Urinary bladder (tissue), 4 donors: ENCODE measurements at places on chromosomes 7 and 10.

DNA sequence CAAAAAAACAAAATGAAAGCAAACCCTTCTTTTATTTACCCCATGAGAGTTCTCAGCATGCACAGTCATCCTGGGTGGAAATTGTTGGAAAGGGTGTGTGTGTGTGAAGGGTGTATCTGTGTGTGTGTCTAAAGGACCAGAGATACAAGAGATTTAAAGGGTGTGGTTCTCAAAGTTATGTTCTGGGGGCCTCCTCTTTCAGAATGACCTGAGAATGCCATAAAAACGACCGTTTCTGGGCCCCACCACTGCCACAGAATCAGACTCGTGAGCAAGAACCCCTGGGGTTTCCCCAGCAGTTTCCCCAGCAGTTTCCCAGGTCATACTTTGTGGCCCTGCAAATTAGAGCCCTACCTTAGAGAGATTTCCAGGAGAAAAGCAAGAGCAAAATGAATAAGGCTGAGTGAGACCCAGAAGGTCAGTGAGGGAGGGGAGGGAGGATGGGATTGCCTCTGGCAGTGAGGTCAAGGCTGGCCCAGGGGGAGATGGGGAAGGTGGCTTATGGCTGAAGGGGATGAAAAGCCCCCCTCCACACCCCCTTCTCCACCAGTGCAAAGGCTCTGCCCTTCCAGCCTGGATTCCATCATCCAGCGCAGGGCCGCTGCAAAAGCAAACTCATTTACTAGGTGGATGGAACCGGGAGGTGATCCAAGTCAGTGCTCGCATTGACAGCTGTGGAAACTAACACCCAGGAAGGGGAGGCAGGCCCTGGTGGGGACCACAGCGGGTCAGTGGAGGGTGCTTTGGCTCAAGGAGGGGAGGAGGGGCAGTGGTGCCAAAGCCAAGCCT is 10.2 kb downstream of the PYROXD2 start:
- no peak for DNase-seq

GRCh38 chr10:114565066-114565465 is 93.0 kb downstream of the ABLIM1 start:
- no peak for DNase-seq

- no peak for DNase-seq
These were observed 40.1 kb downstream of the HHEX start for GRCh38 chr10:92729886-92730285.

DNA sequence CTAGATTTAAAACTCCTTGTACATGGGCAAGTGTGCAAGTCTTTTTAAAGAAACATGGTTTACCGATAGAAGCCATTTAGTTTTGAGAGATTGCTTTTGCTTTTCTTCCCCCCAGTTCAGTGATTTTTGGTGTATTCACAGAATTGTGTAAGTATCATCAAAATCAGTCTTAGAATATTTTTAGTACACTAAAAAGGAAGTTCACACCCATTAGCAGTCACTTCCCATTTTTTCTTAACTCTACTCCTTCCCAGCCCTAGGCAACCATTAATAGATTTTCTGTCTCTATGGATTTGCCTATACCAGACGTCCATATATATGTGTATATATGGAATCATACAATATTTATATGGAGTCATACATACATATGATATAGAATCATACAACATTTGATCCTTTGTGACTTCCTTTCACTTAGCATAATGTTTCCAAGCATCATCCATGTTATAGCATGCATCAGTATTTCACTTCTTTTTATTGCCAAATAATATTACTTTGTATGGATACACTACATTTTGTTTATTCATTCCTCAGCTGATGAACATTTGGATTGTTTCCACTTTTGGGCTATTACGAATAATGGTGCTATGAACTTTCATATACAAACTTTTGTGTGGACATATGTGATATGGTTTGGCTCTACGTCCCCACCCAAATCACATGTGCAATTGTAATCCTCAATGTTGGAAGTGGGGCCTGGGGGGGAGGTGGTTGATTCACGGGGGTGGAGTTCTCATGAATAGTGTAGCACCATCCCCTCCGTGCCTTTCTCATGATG is 16.5 kb upstream of the ARL4A start:
- no peak for DNase-seq

DNA sequence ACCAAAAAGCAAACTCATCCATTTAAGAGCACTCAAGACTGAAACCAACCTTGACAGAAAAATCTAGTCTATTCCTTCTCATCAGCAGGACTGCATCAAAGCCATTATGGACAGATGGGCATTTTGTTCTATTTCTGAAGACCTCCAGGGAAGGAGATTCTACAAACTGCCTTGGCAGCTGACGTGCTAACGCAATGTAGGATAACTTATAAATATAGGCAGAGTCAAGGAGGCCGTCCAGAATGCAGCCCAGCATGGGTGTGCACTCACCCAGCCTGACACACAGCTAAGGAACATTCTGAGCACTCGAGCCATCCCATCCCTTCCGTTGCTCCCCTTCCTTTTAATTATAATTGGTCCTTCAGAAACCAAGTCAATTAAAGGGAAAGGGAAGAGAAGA is 25.3 kb upstream of the NEBL start:
- no peak for DNase-seq

GRCh38 chr7:1413936-1414639 is 45.2 kb downstream of the MICALL2 start:
- DNase-seq: no peak

- DNase-seq: no peak
These were observed 130.0 kb upstream of the LRRTM3 start for GRCh38 chr10:66795866-66796265.

DNA sequence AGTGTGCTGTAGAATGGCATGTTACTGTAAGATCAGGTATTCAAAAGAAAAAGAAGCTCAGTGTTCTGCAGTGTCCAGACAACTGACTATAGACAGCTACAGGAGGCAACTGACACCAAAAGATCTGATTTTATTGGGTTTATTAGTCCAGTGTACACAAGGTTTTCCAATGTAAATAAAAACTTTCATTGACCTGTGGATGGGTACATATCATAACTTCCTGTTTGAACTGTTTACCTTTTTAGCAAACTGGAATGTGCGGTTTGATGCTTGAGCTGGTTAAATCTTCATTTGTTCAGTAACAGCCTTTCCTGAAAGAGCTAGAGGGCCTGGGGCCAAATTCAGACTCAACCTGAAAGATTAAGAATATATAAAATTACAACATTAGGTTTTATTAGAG is 172.6 kb upstream of the SP8 start:
- DNase-seq: no peak

- no peak for DNase-seq
These were observed 23.0 kb downstream of the BZW2 start for GRCh38 chr7:16668978-16669377.

- peak; percentile 13 for DNase-seq
These were observed 50.4 kb downstream of the DNAJB6 start for GRCh38 chr7:157386979-157387800.

GRCh38 chr10:102112210-102112817 is 7.9 kb downstream of the LDB1 start:
- DNase-seq: no peak

DNA sequence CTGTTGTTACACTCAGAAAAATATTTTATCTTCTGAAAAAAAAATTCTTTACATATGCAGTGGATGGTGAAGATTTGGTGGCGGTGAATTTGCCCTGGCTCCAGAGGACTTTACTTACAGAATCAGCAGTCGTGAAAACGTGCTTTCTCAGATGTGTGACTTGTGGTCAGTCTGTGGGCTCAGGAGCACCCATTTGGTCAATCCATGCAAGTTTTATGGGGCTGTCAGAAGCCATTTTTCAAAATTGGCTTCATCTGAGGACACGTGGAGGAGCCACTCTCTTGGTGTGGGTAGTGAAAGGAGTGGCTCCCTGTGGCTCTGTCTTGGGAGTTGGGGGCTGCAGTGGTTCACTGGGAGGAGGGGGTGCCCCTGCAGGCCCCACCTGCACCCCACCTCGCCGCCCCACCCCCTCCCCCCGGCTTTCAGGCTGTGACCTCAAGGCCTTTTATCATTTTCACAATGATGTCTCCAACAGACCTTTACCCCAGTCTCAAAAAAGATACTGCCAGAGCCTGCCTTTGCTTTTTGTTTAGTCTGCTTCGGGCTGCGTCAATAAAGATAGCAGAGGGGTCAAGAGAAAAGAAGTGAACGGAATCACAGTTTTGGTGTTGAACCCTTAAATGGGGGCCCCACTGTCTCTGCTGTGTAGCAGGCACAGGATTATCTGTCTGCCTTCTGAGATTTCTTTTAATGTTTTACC is 137.4 kb downstream of the MGMT start:
- DNase-seq: no peak

DNA sequence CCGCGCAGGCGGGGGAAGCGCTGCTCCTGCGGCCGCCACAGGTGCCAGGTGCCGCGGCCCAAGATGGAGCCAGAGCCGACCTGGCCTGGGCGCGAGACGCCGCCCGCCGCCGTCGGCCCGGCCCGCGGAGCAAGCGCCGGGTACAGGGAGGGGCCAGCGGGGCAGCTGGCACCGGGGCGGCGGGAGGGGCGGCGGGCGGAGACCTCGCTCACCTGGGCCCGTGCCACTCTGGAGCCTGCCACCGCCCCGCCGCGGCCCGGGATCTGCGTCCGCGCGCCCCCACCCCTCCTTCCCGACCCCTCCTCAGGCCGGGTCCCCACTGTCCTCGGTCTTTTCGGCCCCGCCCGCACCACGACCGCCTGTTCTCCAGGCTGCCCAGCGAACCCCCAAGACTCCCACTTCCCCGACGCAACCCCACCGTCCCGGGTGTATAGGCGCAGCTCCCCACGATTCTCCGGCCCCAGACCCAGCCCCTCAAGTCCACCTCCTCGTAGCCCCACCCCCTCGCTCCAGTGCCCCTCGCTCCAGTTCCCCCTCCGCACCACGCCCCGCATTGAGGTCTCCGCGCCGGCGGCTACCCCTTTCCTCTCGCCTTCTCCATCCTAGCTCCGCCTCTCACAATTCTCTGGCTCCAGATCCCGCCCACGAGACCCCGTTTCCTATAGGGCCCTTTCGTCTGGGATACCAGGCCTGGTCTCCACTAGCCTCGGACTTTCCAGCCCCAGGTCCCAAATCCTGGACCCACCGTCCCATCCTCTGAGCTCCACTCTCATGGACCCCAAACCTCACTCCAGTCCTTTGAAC is at the start of gene GPRIN2:
Gene GPRIN2, minus strand, starts transcription at position 144 of the 804 bp plus-strand sequence. CDS start 5,922 bp downstream, outside the sequence.
- DNase-seq: no peak

GRCh38 chr10:119826771-119827170 is 45.9 kb downstream of the MCMBP start:
- DNase-seq: no peak

DNA sequence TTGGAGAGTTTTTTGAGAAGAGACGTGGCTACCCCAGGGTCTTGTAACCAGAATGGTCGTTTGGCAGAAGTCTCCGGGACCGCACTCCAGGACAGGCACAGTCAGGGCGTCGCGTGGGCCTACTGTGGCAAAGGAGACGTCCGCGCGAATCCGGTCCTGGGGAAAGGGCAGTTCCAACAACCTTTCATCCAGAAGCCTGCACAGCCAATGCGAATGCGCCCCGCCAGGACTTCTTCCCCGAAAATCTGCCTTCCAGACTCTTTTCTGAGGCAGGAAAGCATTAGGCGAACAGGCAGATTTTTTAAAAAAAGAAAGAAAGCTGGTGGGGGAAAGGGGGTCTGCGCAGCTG is 2.0 kb downstream of the HPSE2 start:
- DNase-seq: no peak

DNA sequence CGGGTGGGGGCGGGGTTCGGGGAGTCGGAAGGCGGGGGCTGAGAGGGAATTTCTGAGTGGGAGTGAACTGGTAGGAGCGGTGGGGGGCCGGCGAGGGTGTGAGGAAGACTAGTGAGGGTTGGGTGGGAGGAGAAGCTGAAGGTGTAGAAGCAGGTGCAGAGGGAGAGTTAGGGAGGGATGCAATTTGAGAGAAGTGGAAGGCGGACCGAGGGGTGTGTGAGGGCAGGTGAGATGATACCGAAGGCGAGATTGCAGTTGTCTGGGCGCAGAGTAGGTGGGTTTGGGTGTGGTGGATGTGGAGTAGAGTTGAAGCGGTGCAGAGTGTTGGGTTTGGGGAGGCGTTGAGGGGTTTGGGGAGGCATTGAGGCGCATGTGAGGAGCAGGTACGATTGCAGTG is 643 bp downstream of the KAT6B start:
- DNase-seq: no peak

- no peak for DNase-seq
These were observed 151.2 kb upstream of the PCBD1 start for GRCh38 chr10:71039551-71039950.

DNA sequence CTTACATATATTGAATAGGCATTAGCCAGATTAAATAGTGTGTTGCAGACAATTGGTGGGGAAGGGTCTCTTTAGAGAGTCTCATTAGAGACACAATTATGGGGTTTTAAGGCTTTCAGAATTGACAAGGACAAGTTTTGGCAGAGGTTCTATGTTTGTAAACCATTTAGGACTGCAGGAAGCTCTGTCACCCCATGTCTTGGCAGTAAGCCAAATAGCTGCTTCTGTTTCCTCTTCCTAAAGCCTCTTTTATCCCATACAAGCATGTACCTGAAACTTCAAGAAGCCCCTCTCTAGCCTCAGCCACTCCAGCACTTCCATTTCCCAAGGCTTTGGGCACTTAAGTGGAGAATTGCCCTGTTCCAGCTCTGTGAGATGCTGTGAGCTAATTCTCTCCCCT is 21.8 kb upstream of the LRRC4 start:
- no peak for DNase-seq

GRCh38 chr10:97600616-97601015 is 11.1 kb downstream of the C10orf62 start:
- DNase-seq: no peak

- DNase-seq: peak; percentile 57
These were observed 75.1 kb downstream of the MAD1L1 start for GRCh38 chr7:2157473-2158279.

- no peak for DNase-seq
These were observed 101.2 kb downstream of the MPP7 start for GRCh38 chr10:28201410-28202400.
